H4 (cell line): ENCODE measurements at places on chromosomes 12 and 14. TPM values are rescaled to one million over a fixed set of nuclear protein-coding genes. Genes with fewer than 3 reads are reported as not detected.

The SPIC gene
- total RNA-seq: not detected in 2 replicates

The INSM2 gene
- total RNA-seq: not detected in 2 replicates

The MYF6 gene
- not detected in 2 replicates for total RNA-seq

The OTX2 gene
- not detected in 2 replicates for total RNA-seq

The LRRC43 gene
- not detected in 2 replicates for total RNA-seq

The AQP5 gene
- total RNA-seq: not detected in 2 replicates

The PPFIBP1 gene
- total RNA-seq: 15.4 and 15.9 TPM in 2 replicates

DNA sequence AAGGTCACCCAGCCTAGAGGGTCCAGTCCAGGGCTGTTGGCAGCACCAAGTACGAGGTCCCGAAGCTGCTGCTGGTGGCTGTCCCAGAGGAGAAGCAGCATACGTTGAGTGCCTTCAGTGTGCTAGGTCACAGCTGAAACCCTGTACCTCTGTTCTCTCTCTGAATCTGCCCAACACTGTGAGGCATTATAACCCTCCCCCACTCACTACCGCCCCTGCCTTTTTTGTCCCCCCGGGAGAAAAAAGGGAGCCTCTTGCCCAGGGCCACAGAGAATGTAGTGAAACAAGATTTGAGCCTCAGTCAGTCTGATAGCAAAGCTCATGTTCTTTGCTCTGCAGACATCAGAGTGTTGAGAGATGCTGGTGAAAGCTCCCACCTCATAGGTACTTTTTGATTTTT, 53.4 kb downstream of the PPP2R5C start:
- DNase-seq: no peak

DNA sequence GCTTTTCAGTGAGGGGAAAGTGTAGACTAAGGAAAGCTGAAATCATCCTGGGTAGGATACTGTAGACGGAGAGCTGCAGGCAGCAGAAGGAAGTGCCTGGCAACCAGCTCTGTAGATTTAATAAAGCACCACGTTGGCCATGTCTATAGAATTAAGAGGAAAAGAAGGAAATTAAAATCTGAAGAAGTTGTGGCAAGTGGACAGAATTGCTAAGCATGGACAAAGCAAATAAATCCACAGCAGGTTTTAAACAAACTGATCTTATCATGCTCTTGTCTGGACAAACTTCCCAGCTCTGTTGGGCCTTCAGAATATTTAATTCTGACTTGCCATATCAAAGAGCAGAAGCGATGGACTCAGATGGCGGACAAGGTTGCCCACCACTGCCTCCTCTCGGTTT, 27.2 kb upstream of the EVL start:
- DNase-seq: no peak

- peak; percentile 93 for DNase-seq
Measured at GRCh38 chr12:46160101-46160980, 108.5 kb downstream of the SLC38A1 start.

GRCh38 chr12:24409868-24410267, 460.4 kb upstream of the SOX5 start:
- DNase-seq: no peak

- no peak for DNase-seq
Measured at GRCh38 chr12:54232790-54233189, 44.0 kb upstream of the SMUG1 start.

- no peak for DNase-seq
Measured at GRCh38 chr14:93799617-93799988, 11.3 kb upstream of the PRIMA1 start.

GRCh38 chr14:24427537-24428508, 1.6 kb downstream of the CBLN3 start:
- no peak for DNase-seq

- DNase-seq: no peak
Measured at GRCh38 chr12:8156416-8156815, 399 bp upstream of the ZNF705A start.

- DNase-seq: no peak
Measured at GRCh38 chr12:130131801-130132200, 30.5 kb upstream of the FZD10 start.

GRCh38 chr12:54175200-54175963, 13.4 kb downstream of the SMUG1 start:
- DNase-seq: no peak

DNA sequence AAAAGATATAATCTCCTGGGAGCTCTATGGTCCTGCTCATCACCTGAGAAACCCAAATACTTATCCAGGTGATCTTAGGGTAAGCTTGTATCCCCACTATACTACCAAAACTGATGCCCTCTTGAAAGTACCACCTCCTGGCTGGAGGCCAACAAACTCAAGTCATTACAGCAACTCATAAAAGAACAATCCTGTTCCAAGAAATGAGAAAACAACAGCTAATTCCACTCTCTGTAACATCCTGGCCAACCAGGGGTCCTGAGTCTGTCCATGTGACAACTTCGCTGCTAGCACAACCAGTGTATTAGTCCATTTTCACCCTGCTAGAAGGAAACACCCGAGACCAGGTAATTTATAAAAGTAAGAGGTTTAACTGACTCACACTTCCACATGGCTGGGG, 190.0 kb upstream of the BMP4 start:
- DNase-seq: no peak

GRCh38 chr14:35689000-35689460, 120.1 kb downstream of the RALGAPA1 start:
- no peak for DNase-seq

DNA sequence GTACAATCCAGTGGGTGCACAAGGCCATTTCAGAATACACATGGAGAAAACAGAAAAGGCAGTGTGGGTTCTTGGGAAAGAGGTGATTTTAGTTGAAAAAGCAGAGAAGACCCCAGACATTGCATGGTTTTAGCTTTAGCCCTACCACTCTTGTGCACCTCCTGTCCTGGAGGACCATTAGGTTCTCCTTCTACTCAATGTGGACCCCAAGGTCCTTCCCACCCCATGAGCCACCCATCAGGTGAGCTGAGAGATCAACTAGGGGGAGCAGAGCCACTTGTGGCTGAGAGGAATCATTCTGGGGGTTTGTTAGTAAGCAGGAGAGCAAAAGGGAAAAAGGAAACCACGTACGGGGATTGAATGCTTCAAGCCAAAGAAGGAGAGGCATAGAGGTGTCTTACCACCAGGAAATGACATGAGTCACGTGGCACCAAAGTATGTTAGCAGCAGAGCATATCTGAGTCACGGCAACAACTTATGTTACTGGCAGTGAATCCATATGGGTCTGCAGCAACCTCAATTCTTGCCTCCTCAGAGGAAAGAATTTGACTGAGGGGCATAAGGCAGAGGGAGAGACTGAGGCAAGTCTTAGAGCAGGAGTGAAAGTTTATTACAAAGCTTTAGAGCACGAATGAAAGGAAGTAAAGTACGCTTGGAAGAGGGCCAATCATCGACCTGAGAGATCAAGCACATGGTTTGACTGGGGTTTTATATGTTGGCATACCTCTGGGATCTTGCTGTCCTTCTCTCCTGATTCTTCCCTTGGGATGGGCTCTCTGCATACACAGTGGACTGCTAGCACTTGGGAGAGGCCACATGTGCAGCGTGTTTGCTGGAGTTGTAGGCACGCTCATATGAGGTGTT, 73.9 kb downstream of the HSD17B6 start:
- DNase-seq: peak; percentile 65

DNA sequence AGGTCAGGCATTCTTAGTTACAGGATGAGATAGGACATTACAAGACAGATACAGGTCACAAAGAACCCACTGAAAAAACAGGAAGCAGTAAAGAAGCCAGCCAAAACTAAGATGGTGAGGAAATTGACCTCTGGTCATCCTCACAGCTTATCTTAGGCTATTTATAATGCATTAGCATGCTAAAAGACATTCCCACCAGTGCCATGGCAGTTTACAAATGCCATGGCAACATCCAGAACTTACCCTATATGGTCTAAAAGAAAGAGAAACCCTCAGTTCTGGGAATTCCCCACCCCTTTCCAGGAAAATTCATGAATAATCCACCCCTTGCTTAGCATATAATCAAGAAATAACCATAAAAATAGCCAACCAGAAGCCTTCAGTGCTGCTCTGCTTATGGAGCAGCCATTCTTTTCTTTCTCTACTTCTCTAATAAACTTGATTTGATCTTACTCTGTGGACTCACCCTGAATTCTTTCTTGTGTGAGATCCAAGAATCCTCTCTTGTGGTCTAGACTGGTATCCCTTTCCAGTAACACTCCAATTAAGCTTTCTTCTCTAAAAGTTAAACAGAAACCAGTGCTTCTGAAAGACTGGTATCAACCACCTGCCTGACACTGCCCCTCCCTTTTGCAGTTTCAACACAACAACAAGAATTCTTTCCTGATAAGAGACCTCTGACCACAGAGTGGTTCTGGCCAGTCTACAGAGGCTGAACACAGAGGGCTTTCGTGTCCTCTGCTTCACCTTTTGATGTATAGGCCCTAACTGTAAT, 86.9 kb downstream of the BCAT1 start:
- peak; percentile 21 for DNase-seq

DNA sequence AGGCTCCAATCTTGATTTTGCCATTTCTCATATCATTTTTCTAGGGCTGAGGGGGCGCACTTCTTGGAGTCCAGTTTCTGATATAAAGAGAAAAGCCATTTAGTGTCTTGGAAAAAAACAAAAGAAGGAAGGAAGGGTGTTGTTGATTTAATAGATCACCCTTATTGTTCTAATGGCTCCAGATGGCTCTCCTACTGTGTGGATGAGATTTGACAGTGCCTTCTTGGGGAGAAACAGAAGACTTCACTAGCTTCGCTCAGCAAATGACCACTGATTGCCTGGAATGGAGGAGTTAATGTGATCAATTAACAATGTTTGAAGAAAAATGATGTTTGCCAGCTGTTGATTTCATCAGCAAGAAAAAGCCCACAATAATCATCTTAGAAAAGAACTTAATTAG, 216.2 kb downstream of the APAF1 start:
- no peak for DNase-seq

GRCh38 chr12:38761636-38762342, 143.6 kb downstream of the CPNE8 start:
- DNase-seq: no peak

GRCh38 chr14:61553730-61554641, 141.3 kb upstream of the HIF1A start:
- DNase-seq: peak; percentile 83

DNA sequence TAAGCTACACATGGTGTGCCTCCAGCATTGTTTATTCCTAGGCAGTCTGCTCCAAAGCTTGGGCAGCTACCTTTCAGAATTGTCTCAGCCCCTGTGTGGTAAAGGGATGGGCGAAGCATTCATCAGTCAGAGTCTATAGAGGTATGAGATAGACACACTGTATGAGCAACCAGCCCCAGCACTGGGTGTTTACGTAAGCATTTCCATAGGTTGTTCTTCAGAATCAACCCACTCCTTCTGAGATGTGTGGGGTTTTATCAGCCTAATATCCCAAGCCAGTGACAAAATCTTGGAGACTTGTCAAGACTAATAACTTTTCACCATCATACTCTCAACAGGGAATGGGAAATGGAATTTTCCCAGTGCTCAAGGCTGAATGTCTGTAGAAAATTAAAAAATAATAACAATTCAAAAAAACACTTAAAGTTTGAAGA, 98.2 kb downstream of the BTG1 start:
- DNase-seq: no peak

DNA sequence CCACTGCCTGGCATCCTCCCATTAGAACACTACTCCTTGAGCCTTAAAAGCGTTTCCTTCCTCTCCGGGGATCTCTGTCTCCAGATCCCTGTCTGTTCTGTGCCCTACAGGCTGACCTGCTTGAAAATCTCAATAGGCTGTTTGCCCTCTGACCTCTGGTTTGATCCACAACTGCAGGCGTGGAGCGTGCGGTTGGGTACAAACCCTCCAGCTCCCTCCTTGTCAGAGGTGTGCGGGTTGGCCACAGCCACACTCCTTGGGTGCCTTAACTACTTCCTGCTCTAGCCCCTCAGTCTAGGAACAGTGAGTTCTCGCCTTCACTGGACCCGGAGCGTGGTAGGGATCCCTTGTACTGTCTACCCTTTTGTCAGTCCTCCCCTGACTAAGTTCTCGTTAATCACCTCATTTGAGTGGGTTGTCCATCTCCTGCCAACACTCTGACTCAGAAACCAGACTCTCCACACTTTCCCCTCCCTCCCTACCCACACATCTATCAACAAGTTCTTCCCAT, 33.1 kb downstream of the CMKLR1 start:
- peak; percentile 87 for DNase-seq

- DNase-seq: no peak
Measured at GRCh38 chr12:111410431-111411184, 4.9 kb downstream of the SH2B3 start.

- DNase-seq: no peak
Measured at GRCh38 chr12:40145896-40146295, 40.0 kb upstream of the SLC2A13 start.

DNA sequence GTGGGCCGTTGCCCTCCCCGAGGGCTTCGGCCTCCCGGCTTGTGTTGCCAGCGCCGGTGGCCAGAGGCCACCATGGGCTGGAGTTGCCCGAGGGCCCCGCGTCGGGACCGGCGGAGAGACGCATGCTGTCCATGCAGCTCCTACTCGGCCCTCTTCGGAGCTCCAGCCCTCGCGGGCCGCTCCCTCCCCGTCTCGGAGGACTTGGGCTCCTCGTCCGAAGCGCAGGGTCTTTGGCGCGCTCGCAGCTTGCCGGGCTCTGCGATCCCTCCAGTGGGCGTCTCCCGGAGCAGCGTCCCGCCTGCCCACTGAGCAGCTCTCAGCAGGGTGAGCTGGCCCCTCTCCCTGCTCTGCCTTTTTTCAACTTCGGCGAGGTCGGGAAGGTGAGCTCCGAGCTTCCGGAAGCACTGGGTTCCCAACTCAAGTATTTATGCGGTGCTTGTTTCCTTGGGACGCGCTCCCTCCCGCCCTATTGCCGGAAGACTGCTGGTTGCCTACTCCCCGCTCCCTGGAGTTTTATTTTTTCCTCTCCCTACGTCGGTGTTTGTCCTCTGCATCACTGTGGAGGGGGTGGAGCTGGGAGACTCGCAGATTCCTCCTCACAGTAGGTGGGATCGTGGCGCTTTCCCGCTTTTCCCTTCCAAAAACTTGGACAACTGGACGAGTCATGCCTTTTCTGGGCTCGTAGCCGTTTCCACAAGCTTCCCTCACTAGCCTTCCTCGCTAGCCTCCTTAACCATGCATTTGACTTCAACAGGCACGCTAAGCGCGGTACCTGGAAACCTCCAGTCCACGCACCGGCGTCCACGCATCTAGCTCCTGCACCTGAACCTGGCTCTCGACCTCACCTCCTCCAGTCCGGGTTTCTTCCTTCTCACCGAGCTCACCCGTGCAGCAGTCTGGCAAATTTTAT, at the start of gene AVPR1A:
Gene AVPR1A, minus strand, starts transcription at position 489 of the 910 bp plus-strand sequence. Its CDS starts 365 bp downstream, at position 124.
- DNase-seq: no peak

DNA sequence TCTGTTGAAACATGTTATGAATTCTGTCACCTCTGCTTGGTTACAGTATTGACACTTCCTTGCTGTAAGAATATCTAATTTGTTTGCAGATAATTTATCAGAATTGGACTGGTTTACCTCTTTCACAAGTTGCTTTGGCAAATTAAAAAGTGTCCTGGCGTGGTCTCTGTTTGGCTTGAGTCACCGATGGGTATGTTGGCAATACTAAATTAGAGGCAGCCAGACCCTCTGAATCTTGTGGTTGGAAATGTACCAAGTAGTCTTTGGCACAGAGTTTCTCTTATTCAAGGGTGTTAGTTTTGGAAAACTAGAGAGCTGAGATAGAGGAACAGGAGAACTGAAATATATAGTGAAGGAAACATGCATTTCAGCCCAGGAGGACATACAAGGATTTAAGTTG, 521.1 kb upstream of the MGAT4C start:
- no peak for DNase-seq

- no peak for DNase-seq
Measured at GRCh38 chr14:98321841-98322240, 950.2 kb downstream of the BCL11B start.
